ENCODE measurements at places on chromosomes 4 and X. TPM values are rescaled to one million over a fixed set of nuclear protein-coding genes. Genes with fewer than 3 reads are reported as not detected.

USP17L28 gene
- not detected for total RNA-seq

DNA sequence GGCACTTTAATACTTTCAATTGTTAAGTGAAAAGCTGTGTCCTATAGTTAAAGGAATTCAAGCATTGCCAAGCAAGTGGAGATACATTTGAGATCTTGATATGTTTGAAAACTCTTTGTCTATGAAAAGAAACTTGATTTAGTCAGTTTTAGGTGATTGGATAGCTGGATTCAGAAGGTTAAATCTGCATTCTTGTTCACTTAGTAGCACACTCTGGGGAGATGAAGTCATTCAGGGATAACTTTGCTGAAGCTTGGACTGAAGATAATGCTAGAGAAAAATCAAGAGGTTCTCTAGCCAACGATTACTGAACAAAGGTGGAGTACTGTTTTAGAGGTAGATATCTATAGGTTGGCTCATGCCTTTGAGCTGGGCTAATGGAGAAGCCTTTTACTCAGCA is 90.6 kb downstream of the DCAF8L2 start:
- no peaks in the 10 kb centered on the region for H3K27me3 ChIP-seq
- H3K4me3 ChIP-seq: no peak overlapping the region
- H3K27ac ChIP-seq: no peak overlapping the region
- no peaks in the 10 kb centered on the region for H3K36me3 ChIP-seq
- DNase-seq: peak; percentile 9
- no peaks in the 10 kb centered on the region for H3K4me1 ChIP-seq

TCEAL2 gene
- total RNA-seq: 0.26 TPM

GRCh38 chr4:158020176-158020575 is 152.6 kb downstream of the GASK1B start:
- H3K4me3 ChIP-seq: no peak overlapping the region
- no peaks in the 10 kb centered on the region for H3K36me3 ChIP-seq
- no peak overlapping the region for H3K27ac ChIP-seq

- no peaks in the 10 kb centered on the region for H3K4me1 ChIP-seq
- H3K27ac ChIP-seq: no peak overlapping the region
- DNase-seq: no peak
- no peaks in the 10 kb centered on the region for H3K36me3 ChIP-seq
- no peak overlapping the region for H3K4me3 ChIP-seq
Measured at GRCh38 chrX:2327423-2327822, 173.4 kb downstream of the DHRSX start.
